ENCODE measurements at places on chromosomes 11 and 22.

DNA sequence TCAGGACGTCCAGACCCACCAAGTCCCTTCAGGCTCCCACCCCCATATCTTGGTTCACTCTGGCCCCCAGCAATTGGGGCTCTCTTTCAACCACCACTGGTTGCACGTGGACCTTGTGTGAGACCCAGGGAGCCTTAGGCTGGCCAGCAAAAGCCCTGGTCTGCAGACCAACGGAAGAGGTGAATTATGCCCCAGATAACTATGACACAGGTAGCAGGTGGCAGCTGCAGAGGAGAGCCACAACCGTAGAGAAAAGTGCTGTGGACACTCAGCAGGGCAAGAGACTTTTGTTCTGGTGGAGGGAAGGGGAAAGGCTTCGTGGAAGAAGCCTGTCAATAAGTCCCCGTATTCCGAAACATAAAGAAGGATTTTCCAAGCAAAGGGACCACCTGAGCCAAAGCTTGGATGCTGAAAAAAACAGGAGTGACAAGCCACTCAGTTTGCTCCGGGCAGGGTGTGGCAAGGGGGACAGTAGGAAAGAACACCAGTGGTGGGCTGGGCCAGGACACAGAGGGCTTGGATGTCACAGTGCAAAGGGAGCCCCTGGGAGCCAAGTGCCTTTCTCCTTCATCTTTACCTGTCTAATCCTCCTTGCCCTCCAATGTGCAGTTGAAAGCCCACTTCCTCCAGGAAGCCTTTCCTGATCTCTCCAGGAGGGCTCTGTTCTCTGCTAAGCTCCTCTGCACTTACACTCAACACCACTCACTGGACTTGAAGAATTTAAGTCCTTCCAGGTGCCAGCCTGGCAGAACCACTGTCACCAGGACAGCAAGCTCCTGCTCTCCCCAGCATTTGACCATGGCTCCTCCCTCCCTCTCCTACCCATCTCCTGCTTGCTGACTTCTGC, 264.7 kb downstream of the BUD13 start:
- no peak for DNase-seq

GRCh38 chr11:17846852-17847453, 112.4 kb downstream of the KCNC1 start:
- DNase-seq: peak; percentile 15

GRCh38 chr11:110873975-110874374, 161.7 kb upstream of the ARHGAP20 start:
- DNase-seq: no peak

DNA sequence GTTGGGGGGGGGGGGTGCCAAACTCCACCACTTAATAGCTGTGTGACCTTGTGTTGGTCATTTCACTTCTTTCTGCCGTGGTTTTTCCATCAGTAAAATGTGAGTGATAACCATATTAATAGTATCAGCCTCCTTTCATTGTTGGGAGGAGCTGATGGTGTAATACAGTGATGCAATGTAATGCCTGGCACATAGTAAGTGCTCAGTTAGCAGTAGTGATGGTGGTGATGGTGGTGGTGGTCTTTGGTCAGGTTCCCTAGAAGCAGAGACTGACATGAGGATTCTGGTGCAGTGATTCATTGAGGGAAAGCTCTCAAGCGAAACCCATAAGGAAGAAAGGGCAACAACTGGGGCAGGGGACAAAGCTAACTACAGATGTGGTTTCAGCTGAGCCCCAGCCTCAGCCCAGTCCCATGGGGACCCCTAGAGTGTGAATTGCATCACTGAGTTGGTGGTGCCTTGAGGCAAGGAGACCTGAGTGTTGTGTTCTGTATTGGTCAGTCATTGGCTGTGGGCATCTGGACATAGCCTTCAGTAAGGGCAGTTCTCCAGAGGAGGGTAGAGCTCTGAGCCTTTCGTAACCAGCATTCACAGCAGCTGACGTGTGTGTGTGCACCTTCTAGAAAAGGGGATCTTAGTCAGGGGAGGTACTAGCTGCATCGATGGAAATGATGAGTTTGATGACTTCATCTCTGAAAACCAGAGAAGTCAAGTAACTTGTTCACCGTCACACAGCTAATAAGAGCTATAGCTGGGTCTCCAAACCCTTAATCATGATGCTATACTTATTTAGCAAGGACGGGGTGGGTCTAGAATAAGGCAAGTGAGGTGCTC, 93.6 kb upstream of the CRYBB3 start:
- DNase-seq: no peak

- no peak for DNase-seq
These were observed 102.4 kb downstream of the WT1 start for GRCh38 chr11:32332990-32333319.

DNA sequence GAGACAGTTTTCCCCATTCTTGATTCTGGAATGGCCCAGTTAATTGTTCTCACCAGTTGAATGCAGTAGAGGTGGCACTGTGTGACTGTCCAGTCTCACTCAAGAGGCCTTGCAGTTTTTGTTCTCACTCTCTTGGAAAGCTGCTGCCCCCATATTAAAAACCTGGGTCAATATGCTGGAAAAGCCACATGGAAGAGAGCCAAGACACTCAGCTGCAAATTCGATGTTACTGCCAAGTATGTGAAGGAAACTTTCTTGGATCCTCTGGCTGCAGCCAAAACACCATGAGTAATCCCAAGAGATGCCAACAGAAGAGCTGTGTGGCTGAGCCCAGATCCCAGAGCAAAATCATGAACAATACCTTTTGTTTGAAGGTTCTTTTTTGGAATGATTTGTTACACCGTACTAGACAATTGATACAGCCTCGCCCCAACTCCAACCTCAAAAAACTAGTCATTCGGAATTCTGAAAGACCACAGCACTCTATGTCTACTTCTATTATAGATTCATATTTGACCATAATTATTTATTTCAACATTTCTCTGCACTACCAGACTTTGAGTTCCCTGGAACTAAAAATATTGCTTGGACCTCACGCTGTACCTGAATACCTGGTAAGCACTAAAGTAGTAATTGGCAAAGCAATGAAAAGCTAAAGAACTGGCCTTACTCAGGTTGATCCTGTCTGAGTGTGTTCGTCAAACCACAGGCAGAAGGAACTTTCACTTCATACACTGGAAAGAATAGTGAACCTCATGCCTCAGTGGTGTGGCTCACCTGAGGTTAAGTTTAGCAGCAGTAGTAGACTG, 378.8 kb downstream of the ETS1 start:
- DNase-seq: no peak

Measured in NCI-H446 (cell line).